Mesothelial cell of epicardium (in vitro differentiated cells): ENCODE measurements at places on chromosomes 12 and 14. TPM values are rescaled to one million over a fixed set of nuclear protein-coding genes. Genes with fewer than 3 reads are reported as not detected.

DNA sequence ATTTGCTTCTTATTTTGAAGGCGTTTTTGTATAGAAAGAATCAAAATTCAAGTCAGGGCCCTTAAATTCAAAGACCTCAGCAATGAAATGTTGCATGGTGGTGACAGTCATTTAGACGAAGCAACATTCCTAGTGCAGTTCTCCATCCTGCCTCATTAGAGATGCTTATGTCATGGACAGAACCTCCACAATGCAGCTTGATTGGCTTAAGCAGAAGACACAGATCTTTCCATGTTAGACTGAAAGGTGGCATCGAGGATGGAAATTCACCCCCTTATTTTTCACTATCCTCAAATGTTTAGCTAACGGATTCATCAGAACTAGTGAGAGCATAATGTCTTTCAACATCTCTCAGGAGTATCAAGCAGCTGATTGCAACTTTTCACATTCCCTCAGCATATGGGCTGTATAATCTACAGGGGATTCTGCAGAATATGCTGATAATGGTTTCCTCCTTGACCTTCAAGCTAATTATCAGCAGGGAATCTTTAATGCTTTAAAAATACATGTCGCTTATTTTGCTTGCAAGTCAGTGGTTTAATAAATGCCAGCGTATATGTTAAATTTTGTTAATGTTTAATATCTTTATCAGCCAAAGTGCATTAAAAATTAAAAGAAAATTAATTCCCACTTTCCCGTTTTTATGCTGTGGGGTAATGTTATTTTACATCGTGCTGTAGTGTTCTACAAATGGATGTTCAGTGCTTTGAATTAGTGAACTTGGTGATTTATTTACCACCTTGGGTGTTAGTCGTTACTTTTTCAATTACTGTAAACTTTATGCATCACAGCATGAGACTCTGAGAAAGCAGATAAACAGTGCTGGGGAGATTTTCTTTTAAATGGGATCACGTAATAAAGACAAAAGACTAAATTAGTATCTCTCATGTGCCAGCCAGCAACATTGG lies 12.8 kb upstream of the NRDE2 start:
- DNase-seq: no peak

Gene C12orf56
- total RNA-seq: 0.41 to 0.93 TPM (median 0.45 TPM) in 3 replicates

DNA sequence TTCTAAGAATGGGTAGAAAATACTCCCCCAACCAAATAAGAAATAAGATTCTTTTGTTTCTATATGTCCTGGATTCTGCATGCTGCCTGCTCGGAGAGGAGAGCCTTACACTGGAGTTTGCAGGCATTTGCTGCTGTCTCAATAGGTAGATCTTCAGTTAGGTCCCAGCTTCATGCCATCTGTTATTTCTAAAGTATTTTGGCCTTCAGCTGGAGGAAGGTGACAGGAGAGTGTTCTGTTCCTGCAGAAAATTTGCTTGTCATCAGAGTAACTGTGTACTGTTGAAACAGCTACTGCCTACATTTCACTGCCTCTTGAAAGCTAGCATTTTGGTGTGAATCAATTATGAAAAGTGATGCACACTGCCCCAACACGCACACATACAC lies 966.9 kb downstream of the NRXN3 start:
- DNase-seq: no peak

DNA sequence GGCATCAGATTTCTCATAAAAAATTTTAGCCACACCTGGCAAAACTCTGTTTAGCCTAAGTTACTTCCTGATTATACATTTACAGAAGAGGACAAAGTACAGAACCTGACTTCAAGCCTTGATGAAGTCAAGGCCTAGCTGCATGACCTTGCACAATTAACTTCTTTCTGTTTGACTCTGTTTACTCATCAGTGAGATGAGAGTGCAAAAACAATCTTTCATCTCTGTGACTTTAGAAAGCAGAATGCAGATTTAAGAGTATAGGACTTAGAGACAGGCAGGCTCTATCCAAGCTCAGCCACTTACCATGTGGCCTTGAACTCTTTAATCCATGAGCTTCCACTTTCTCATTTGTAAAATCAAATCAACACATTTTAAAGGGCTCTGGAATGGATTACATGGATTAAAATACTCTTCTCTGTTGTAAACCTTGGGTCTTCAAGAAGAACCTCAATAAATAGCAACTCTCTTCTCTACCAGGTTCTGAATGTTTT lies 1178.9 kb downstream of the FLRT2 start:
- DNase-seq: no peak

GRCh38 chr12:119340578-119340977 lies 6.0 kb downstream of the CCDC60 start:
- no peak for DNase-seq

Gene CCDC196
- not detected in 3 replicates for total RNA-seq

- no peak for DNase-seq
Measured at GRCh38 chr14:66595394-66595793, 87.4 kb downstream of the GPHN start.

- DNase-seq: no peak
Measured at GRCh38 chr12:105409801-105410471, 79.4 kb downstream of the C12orf75 start.

Gene OTOGL
- 0.45 to 0.60 TPM (median 0.51 TPM) in 3 replicates for total RNA-seq

GRCh38 chr12:8819666-8819980 lies 2.8 kb upstream of the A2ML1 start:
- no peak for DNase-seq

DNA sequence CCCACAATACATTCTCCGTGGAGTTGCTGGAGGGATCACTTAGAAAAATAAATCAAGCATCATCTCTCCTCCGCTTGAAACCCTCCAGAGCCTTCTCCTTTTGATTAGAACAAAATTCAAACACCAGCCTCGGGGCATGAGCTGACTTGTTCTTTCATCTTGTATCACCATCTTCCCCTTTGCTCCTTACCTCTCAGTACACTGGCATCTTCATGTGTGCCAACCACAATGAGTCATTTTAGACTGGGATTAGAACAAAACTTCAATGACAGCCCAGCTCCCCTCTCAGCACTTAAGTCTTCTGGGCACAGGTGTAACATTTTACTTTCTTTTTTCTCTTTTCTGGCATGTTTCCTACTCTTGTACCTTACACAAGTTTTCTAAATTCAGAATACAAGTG lies 1159.2 kb upstream of the TMEM132C start:
- no peak for DNase-seq

GRCh38 chr12:76708296-76708695 lies 55.6 kb upstream of the ZDHHC17 start:
- DNase-seq: no peak

Gene MLEC
- total RNA-seq: 174 to 192 TPM (median 190 TPM) in 3 replicates

GRCh38 chr14:99237288-99237687 lies 34.7 kb downstream of the BCL11B start:
- no peak for DNase-seq

GRCh38 chr12:50927356-50927755 lies 25.0 kb upstream of the HIGD1C start:
- DNase-seq: no peak

DNA sequence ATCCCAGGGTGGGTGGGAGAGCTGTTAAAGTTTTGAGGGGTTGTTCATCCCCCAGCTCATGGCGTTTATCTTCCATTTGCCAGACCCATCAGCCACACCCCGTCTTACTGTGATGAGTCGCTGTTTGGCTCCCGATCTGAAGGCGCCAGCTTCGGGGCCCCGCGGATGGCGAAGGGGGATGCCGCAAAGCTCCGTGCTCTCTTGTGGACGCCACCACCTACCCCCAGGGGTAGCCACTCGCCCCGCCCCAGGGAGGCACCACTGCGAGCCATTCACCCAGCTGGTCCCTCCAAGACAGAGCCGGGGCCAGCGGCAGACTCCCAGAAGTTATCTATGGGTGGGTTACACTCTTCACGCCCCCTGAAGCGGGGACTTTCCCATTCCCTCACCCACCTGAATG lies 5.7 kb downstream of the RITA1 start:
- DNase-seq: no peak

- DNase-seq: no peak
Measured at GRCh38 chr14:65892315-65892714, 479.8 kb downstream of the FUT8 start.

DNA sequence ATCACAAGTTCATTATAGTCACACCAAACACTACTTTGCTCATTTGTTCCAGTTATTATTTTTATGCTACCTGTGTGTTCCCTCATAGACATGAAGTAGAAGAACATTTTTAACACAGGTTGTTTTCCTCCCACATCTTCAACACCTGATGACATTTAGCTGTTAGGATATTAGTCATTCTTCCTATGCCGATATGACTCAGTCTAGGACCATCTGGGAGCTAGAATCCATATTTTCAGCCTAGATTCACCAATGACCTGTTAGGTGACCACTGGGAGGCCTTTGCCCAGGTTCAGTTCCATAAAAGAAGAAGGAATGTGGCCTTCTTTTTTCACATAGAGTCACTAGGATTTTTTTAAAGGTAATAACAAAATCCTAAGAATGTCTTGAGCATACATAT lies 222.8 kb downstream of the C12orf42 start:
- no peak for DNase-seq

DNA sequence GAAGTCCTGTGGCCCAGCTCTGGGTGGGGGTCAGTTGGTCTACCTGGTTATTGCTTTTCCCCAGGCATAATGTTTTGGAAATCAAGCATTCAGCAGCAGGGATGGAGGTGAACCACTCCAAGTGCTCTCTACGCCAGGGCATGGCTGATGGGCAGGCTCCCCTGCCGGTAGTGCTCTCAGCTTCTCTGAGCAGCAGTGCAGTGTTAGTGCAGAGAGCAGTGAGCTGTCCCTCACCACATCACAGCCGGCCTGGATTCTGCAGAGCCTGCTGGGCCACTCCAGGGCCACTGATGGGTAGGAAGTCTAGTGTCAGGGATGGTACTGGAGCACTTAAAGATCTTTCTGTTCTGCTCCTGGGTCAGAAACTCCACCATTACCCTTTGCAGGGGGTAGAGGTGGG lies 151.1 kb downstream of the CALM1 start:
- DNase-seq: no peak

DNA sequence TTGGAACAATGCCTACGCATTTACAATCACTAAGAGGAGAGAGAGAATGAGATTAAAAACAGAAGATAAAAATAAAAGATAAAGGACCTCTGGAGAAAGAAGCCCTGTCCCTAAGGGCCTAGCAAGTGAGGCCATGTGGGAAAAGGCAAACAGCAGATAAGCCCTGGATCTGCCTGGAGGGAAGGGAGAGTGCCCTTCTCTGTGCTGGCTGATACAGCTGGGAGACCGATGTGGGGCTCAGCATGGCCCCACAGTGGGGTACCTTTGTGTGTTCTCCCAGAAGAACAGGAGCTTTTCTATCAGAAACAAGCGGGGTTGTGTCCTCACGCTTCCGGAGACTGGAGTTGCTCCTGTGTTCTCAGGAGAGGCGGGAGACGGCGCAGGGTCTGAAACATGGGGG lies 59.9 kb downstream of the TMCC3 start:
- no peak for DNase-seq

GRCh38 chr12:28958553-28959195 lies 190.4 kb upstream of the FAR2 start:
- no peak for DNase-seq

GRCh38 chr12:107642240-107642639 lies 43.4 kb upstream of the PWP1 start:
- DNase-seq: no peak

- DNase-seq: no peak
Measured at GRCh38 chr14:99158150-99158549, 113.8 kb downstream of the BCL11B start.

Gene KRT72
- total RNA-seq: not detected in 3 replicates

Gene STAT2
- 178 to 188 TPM (median 180 TPM) in 3 replicates for total RNA-seq

Gene KHNYN
- 89.2 to 92.2 TPM (median 89.3 TPM) in 3 replicates for total RNA-seq

DNA sequence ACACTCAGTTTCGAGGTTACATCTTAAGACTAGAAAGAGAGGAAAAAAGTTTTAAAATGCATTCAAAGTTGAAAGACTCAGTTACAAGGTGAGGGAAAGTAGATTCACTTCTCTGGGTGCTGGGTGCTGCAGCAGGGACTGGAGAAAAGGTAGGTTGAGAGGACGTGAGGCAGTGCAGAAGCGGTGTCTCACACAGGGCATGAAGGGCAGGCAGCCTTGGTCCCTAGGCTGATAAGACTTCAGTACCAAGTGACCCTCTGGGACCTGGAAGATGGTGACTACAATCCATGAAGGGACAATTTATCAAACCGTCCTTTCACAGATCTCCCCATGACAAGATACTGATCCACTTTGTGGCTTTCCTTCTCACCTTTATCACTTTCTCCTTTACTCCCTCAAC lies 22.5 kb upstream of the UTP20 start:
- DNase-seq: no peak
